CD4-positive, alpha-beta T cell treated with Interferon gamma for 1 hour (primary cell): ENCODE measurements at places on chromosomes 5 and 9.

GRCh38 chr9:36676778-36677485 is 104.2 kb downstream of the MELK start:
- DNase-seq, result no peak

DNA sequence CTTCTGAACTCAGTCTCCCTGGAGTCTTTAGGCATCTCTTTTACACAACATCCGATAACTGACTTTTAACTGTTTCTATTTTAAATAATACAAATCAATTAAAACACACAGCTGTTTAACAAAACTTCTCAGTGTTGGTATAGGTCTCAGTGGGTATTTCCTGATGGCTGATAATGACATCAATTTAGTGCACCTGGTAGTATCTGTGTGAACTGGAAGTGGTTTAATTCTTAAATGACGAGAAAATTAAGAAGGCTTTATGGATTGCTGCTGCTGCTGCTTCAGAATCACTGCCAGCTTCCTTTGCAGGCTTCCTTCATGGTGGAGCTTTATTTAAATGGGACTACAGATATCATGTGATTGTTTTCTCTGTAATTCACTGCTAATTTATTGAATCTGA is 92.3 kb downstream of the RPS23 start:
- no peak for DNase-seq

DNA sequence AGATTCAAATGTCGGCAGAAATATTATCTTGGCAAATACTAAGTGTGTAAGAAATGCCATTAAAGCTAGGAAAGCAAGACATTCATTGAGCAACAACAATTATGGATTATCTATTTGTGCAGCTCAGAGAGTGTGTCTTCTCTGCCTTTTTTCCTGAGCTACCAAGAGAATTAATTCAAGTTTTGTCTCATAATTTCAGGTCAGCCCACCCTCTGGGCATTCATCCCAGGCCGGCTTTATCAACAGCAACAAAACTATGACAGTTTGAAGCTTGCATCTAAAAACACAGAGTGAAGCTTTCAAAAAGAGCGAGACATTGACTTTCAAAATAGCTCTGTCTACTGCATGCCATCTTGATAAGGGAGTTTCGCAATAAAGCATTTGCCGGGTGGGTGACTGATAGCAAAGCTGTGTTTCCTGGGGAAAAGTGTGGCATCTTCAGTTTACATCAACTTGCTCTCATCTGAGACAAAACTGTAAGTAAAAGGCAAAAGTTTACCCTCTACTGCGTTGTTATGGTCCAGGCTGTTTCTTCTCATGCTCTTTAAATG is 182.4 kb downstream of the IRX1 start:
- no peak for DNase-seq

GRCh38 chr9:90504486-90504885 is 138.1 kb downstream of the DIRAS2 start:
- no peak for DNase-seq

- DNase-seq, result no peak
Observed at GRCh38 chr5:110219769-110220168, 506.7 kb downstream of the TMEM232 start.

- no peak for DNase-seq
Observed at GRCh38 chr9:22165144-22165543, 156.0 kb upstream of the CDKN2B start.

- DNase-seq, result no peak
Observed at GRCh38 chr9:108919517-108919916, 14.4 kb downstream of the ELP1 start.

GRCh38 chr9:71733176-71733575 is 35.1 kb downstream of the CEMIP2 start:
- no peak for DNase-seq

- DNase-seq, result no peak
Observed at GRCh38 chr5:135993335-135993879, 35.4 kb upstream of the TGFBI start.

GRCh38 chr9:38671748-38672147 is 48.2 kb downstream of the FAM240B start:
- no peak for DNase-seq

GRCh38 chr9:123928533-123929176 is 1.3 kb downstream of the DENND1A start:
- no peak for DNase-seq

- DNase-seq, result no peak
Observed at GRCh38 chr5:2642684-2643345, 108.7 kb downstream of the IRX2 start.

- DNase-seq, result no peak
Observed at GRCh38 chr9:96565671-96566497, 53.8 kb downstream of the CDC14B start.

GRCh38 chr5:56569566-56569965 is 245.8 kb upstream of the MAP3K1 start:
- DNase-seq, result no peak

- DNase-seq, result no peak
Observed at GRCh38 chr9:131818089-131818488, 78.2 kb upstream of the RAPGEF1 start.

DNA sequence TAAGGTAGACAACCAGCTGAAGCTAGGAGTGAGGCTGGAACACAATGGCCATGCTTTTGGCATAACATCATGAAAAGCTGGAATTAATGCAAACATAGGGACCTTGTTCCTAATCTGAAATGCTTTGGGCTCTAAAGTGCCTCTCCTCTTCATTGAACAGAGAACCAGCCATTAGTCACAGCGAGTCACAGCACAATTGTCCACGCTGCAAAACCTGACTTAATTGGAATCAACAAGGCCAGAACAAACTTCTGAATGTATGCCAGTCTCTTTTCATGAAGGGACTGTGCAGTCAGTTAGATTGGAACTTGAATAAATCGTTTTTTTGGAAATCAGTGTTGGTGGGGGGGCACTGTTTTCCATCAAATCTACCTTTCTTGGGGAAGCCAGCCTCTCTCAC is 96.5 kb downstream of the JAKMIP2 start:
- DNase-seq, result no peak

DNA sequence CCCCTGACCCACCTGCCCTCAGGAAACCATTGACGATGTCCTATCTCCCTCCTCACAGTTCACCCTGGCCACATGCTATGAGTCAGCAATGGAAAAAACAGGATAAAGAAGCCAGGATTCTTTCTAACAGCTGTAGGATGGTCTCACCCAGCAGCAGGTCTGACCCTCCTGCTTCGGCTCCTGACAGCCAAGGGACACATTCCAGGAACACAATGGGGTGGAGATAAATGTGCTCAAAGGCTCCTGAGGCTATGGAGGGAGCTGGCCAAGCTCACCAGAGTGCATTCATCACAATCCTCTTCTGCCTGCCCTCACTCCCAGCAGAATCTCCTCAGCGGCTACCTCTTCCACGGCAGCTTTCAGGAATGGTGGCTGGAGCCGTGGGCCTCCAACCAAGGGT is 170.3 kb downstream of the PJA2 start:
- no peak for DNase-seq

- no peak for DNase-seq
Observed at GRCh38 chr9:20297646-20298084, 324.6 kb downstream of the MLLT3 start.

GRCh38 chr5:34501016-34501415 is 155.1 kb upstream of the RAI14 start:
- DNase-seq, result no peak

- DNase-seq, result no peak
Observed at GRCh38 chr5:118988866-118989180, 476 bp upstream of the DTWD2 start.

DNA sequence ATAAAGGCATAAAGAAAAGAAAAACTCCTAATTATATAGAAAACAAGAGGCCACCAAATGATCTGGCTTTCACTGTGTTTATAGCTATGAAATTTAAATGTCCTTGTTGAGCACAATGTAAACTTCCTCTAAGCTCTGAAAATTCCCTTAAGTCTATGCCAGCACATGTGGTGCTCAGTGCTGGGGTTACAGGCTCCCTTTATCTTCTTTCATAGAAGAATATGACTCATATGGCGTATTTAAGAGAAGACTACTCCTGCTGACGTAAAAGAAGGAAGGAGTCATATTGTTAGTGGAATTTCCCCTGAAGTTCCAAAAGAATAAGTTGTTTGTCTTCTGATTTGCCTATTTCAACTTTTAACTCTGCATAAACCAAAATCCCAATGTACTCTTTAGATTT is 30.4 kb downstream of the RNF145 start:
- peak; percentile 5 for DNase-seq
